ENCODE measurements at places on chromosomes 4 and X.

DNA sequence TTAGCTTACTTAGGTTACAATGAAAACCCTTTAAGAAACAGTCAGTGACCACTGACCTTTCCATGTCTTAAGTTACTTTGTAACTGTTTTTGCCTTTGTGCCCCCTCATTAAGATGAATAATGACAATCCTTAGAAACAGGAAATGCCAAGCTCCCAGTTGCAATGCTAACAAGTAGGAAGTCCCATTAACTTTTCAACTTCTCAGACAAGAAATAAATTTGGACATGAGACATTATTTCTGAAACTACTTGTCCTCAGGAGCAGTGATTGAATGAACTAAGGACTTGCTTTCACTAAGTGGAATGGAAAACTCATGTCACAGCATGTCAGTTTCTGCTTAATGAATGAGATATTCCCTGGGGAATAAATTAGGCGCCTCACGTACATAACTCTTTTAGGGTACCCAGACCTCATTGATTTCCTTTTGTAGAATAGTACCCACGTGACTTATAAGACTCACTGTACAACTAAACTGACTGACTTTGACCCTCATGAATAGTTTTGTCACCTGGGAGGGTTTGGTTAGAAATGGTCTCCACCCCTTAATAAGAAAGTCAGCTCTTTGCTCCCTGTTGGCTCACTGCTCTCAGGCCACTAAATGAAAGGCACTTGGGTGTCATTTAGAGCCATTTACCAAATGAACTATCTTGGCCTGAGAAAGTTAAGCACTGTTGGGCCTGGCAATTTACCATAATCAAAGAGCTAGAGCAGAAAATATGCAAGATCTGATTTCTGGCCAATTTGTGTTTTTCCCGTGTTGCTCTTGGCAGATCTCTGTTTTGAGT, 383.9 kb downstream of the RPA4 start:
- DNase-seq = no peak

DNA sequence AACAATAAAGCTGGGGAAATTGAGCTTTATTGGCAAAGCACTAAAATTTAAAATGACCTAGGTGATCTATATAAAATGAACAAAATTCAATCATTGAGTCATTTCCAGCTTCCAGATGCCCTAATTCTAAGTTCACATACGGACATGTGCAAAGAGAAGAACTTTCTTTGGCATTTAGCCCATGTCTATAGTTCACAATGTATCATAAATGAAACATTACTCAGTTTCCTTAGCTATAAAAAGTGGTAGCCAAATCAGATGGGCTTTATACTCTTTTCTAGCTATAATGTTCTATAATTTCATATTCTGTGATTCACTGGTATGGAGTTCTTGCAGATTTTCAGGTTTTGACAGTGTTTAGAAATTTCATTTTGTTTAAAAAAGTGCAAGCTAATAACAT, 327.4 kb downstream of the KCTD8 start:
- DNase-seq = no peak

- DNase-seq = no peak
These were observed 313 bp upstream of the BLOC1S4 start for GRCh38 chr4:6715704-6716017.

- no peak for DNase-seq
These were observed 887.5 kb downstream of the FAT4 start for GRCh38 chr4:126202226-126202625.

DNA sequence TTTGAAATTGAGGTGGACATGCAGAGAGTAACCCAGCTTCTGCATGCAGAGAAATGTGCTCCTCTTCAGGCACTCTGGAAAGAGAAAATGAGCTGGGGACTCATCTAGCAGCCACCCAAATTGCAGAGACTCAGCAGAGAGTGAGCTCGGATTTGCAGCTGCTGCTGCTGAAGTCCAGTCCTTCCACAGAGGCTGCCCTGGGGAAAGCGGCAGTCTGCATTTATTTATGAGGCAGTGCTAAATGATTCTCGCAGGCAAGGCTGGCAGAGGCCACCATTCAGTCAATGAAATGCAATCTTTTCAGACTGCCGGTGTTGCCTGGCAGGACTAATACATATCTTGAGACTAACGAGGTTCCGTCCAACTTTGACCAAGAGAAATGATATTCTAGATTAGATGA, 404.8 kb downstream of the NLGN4X start:
- DNase-seq = no peak

DNA sequence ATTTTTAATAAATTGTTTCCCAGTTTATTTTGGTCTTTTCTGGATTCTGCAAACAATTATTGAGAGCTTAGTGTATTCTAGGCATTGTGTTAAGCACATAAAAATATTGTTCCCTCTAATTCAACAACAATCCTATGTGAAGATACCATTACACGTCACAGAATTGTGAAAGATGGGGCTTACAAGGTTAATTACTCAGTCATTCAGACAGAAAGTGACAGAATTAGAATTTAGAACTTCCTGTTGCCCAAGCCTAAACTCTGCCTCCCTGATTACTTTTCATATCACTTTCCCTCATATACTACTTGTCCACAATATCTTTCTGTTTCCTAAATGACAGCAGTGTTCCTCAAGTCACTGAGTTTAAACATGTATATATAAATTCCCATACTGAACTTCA, 186.7 kb upstream of the VEGFC start:
- DNase-seq = no peak

DNA sequence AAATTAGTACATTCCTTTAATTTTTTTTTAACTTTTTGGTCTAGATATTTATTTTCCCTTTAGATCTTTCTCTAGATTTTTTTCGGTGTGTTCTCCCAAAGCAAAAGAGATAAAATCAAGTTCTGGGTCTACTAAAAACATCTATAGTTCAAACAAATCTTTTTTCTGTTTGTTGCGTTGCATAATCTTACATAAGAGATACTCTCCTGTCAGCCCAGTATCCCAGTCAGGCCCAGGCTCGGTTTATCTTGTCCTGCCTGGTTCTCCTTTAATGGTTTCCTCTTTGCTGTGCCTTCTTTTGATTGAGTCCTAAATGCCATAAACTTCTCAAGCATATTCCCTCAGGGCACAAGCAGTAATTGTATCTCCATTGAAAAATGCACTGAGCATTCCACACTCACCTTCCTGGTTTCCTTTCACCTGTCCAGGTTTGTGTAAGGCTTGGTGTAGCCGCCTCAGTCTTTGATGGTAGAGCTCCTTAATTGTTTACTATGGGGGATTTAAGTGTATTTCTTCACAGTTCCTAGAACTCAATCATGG, 104.9 kb downstream of the TMEM131L start:
- no peak for DNase-seq

DNA sequence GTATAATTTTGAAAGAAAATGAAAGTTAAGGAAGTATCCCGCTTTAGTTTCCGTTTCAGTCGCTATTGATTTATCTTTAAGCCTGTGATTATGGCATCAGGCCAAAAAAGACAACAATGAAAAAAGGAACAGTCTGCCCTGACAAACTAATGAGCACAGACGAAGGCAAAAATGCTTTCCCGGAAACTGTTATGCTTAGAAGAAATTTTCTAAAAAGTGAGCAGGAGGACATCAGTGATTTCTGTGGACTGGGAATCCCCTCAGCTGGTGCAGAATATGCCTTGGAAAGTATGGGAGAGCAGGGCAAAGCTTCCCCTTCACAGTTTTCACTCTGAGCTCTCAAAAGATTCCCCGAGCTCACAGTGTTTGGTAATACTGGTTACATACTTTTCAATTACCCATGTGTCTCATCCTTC, 5.1 kb upstream of the CXCL10 start:
- no peak for DNase-seq

DNA sequence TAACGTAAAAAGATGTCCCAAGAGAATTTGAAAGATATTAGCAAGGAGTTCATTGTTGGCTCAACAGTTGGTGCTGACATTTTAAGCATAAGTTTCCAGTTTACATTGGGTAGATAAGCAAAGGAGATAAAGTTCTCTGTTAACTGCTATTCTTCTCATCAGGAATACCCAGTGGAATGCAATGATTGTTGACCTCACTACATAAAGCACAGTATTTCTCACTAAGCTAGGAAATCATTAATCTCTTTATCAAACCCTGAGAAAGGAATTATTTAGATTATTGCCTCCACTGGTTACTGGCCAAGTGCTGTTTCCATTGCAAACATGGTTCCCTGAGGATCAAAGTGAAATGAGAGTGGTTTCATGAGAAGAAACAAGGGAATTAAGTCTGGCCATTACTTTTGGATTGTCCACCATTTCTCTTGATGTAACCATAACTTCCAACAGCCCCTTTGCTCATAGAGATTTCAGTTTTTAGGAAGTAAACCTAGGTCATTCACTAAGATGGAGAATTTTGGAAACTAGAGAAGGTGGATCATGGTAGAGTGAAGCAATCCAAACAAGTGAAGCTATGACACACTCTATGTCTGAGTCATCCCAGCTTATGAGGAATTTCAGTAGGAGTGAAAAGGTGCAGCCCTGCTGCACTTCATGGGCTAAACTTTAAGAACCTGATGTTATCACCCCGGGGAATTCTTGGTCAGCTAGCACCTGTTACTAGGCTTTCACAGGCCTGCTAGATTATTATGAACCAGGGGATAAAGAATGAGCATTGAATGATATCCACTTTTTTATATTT, 163.4 kb downstream of the AREG start:
- DNase-seq = no peak

DNA sequence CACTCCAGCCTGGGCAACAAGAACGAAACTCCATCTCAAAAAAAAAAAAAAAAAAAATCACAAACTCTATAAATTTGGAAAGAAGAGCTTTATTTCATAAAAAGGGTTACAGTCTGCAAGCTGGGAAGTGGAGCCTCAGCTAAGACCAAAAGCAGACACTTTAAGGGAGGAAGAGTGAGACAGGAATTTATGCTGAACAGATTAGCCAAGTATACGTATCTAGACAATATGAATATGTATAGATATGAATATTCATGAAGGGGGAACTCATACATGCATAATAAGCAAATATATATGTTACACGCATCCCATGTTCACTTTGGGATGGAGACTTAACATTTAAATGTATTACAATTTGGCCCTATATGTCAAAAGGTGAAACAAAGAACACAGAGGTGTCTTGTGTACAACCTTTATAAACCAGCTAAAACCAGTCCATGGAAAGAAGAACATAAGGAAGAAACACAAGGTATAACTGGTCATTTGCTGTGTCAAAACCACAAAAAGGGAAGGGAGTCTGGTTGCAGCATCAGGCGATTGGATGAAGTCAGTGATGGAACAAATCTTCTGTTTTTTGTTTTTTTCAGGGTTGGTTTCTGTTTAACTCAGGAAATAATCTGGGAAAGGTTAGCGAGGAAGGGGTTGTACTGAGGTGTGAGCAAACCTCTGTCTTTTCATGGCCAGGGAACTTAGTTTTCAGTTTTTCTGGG, 130.0 kb upstream of the MAOA start:
- no peak for DNase-seq

- DNase-seq = no peak
These were observed 1.8 kb downstream of the MAOB start for GRCh38 chrX:43880425-43880824.

- DNase-seq = no peak
These were observed 180.6 kb upstream of the MAP3K15 start for GRCh38 chrX:19695884-19696283.

DNA sequence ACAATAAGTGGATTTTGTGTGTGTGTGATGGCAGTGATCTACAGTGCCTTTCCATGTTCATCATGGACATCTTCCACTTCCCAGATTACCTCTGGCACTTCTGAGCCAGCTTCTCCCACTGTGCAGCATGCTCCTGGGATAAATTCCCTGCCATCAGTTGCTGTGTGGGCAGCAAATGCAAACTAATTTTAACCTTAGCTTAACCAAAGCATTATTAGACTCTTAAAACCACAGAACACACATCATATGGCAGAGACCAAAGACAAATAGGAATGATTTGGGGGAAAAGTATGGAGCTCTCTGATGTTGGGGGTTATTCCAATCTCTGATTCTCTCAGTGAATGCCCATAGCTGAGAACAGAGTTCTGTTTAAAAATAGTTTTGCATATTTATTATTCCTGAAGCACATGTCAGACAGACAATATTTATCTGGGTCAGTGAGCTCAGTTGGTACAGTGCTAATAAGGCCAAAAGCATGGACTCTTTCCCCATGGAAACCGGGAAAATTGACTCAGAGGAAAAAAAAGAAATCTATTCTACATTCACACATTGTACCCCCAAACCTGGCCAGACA, 567.4 kb downstream of the IQCM start:
- DNase-seq = no peak

- no peak for DNase-seq
These were observed 352.2 kb downstream of the IDS start for GRCh38 chrX:149152941-149153340.

GRCh38 chrX:2642146-2642545, 48.9 kb upstream of the CD99 start:
- DNase-seq = no peak

DNA sequence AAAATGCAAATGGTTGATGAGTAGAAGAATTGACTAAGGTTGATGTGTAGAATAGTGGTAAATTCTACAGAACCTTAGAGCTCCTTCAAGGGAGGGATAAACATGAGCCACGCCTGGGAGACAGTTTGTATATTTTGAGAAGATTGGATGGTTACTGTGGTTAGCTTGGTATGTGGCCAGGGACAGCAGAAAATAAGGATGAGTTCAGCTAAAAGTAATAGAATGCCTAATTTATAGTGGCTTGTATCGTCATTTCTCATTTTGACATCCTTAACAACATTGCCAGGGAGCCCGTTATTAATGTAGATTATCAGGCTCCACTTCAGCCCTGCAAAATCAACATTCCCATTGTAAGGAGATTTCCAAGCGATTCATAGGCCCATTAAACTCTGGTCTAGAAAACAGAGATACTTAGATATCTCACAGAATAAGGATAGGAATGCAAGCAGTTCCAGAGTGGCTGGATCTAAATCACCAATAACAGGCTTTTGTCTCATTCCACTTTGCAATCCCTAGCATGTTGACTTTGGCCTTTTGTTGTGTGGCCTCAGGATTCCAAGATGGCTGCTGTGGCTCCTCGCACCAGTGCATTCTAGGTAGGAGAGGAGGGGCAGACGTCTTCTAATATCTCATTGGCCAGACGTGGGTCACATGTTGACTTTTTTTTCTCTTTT, 6.4 kb upstream of the PTTG2 start:
- no peak for DNase-seq

DNA sequence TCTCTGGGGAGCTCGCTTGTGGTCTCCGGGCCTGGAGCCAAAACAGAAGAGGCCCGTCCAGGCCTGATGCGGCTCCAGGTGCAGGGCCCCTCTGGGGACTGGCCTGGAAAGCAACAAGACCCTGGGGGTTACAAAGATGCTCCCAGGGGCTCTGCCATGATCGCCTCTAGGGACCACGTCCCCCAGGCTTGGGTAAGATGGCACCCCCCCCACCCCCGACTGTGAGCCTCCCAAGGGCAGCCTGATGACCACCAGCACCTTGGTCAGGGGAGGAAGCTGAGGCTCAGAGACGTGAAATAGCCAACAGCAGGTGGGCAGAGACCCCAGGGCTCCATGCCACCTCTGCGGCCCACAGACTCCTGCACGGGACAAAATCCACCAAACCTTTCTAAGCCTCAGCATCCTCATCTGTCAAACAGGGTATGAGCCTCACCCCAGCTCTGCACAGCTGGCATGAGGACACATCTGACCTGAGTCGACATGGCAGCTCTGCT, 25.4 kb downstream of the C4orf50 start:
- no peak for DNase-seq

Data from NCI-H526 treated with DMSO at 0.1 percent for 48 hours (cell line).